ENCODE measurements at places on chromosomes 13 and 19.

DNA sequence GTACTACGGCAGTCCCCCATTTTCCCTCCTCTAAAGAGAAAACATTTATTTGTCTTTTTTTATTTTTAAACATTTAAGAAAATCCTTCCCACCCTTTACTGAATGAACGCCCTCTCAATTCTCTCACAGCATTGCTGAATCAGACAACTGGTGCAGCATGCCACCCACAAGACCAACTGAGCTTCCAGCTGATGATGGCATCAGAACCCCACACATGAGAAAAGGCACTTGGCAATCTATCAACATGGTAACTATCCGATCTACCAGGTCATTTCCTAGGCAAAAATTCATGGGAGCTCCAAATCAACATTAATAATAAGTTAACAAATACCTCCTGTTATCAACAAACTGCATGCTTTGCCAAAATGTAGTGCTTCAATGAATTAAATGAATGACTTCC is 43.1 kb downstream of the LHFPL6 start:
- DNase-seq = no peak

DNA sequence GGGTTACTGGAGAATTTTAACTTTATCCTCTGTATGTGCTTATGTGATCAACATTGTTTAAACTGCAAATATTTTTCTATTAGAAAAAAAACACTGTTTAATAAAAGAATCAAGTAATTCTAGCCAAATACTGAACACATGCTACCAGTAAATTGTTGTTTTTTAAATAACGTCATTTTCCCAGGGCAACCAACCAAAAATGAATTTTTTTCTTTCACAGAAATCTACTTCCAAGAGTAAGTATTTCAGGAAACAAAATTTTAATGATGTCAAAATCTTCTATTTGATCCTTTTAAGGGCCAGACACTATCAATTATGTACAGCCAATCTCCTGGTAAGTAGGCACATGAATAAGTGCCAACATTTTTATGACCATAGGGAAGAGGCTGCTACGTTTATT is 57.1 kb downstream of the TUBGCP3 start:
- DNase-seq = no peak

- peak; percentile 69 for DNase-seq
Measured at GRCh38 chr19:14048443-14049153, 13.3 kb downstream of the PALM3 start.

GRCh38 chr13:104057861-104058260 is 991.6 kb upstream of the SLC10A2 start:
- no peak for DNase-seq

DNA sequence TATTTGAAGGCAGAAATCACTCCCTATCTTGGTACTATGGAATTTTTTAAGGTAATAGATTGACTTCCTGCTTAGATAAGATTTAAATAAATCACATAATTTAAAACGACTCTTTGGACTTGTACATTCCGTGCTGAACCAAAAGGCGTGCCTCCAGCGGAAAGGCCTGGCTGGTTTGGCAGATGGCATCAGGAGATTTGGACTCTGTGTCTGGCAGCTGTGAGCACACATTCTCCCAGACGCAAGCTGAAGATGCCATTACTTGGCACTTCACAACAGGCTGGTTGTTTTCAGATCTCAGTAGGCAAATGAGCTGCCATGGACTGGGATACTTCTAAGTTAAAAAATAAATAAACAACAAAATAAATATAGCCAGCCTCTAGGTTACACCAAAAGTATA is 104.5 kb upstream of the SLC15A1 start:
- no peak for DNase-seq

GRCh38 chr19:49414256-49414655 is 9.0 kb downstream of the PTH2 start:
- no peak for DNase-seq

DNA sequence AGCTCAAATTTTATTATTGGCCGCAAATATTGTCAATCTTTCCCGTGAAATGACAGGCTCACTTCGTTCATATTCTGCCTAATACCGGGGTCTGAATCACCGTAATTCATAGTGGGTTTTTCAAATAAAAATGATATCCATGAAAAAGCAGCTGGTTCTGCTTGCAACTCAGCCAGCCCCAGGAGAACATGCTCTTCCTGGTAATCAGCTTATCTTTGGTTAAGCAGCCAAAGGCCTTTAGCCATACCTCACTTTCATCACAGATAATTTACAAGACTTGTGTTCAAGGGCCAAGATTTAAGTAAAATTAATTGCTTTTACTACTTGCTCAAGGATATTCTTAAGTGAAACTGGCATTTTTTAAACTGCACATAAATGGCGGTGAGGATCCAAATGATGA is 22.5 kb downstream of the RNASEH2B start:
- no peak for DNase-seq

DNA sequence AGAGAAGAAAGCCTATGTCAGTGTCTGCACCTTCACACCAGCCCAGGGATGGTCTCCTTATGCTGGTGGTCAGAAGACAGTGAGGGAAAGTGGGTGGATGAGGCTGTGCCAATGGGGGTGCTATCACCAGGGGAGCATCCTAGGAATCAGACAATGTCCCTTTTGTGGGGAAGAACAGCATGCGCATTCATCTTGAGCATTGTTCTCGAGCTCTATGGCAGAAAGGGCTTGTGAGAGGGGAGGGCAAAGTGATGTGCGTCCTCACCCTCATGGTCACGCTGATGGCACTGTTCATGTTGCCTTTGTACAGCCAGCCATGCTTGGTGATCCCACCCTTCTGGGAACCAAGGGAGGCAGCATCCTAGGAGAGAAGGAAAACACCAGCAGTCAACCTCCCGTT is 56.1 kb downstream of the DOCK9 start:
- no peak for DNase-seq

- DNase-seq = no peak
Measured at GRCh38 chr19:12801466-12802266, at the start of the genes PRDX2 and THSD8. Gene PRDX2, minus strand, starts transcription at chr19:12801800. Its CDS starts 539 bp downstream, at chr19:12801261. Gene THSD8, plus strand, starts transcription at chr19:12802069. Its CDS starts 3 bp downstream, at chr19:12802072.

DNA sequence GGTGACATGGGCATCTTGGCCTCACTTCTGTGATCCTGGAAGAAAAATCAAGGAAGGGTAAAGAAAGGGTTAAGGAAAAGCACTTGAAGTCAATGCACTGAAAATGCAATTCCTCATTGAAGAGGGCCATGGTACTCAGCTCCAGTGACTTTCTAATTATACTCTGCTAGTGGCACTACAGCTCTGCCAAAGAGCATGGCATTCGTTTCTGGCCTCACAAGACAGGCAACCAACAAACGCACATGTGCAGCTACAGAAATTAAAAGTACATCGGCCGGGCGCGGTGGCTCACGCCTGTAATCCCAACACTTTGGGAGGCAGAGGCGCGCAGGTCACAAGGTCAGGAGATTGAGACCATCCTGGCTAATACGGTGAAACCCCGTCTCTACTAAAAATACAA is 21.8 kb downstream of the SACS start:
- DNase-seq = no peak

GRCh38 chr13:43880926-43881325 is 1.2 kb downstream of the LACC1 start:
- DNase-seq = no peak

DNA sequence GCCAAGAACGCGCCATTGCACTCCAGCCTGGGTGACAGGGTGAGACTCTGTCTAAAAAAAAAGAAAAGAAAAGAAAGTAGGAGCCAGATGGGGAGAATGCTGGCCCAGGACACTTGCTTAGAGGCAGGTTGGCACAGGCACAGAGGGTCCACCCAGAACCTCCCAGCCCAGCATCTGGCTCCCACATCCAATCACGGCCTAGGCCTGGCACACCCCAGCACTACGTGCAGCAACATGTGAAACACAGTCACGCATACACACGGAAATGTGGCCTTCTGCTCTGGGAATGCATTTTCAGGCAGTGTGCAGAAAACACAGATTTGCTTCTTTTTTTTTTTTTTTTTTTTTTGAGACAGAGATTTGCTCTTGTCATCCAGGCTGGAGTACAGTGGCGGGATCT is 20.9 kb upstream of the FOSB start:
- no peak for DNase-seq

GRCh38 chr13:98509271-98510155 is 67.4 kb downstream of the STK24 start:
- DNase-seq = no peak

DNA sequence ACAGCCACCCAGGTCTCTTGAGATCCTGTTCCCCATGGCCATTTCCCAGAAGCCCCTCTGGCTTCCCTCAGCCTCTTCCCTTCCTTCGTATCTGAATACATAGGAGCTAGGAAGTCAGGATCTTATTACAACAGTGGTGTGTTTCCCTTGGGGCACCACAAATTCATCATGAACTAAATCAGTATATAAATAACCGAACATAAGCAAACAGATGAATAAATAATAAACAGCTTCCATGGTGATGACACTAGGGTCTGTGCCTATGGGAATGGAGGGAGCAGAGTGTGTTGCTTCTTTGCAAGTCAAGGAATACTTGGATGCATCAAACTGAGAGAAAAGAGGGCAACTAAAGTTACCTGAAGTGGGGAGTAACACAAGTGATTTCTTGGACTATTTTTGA is 527.6 kb downstream of the LMO7 start:
- DNase-seq = no peak

DNA sequence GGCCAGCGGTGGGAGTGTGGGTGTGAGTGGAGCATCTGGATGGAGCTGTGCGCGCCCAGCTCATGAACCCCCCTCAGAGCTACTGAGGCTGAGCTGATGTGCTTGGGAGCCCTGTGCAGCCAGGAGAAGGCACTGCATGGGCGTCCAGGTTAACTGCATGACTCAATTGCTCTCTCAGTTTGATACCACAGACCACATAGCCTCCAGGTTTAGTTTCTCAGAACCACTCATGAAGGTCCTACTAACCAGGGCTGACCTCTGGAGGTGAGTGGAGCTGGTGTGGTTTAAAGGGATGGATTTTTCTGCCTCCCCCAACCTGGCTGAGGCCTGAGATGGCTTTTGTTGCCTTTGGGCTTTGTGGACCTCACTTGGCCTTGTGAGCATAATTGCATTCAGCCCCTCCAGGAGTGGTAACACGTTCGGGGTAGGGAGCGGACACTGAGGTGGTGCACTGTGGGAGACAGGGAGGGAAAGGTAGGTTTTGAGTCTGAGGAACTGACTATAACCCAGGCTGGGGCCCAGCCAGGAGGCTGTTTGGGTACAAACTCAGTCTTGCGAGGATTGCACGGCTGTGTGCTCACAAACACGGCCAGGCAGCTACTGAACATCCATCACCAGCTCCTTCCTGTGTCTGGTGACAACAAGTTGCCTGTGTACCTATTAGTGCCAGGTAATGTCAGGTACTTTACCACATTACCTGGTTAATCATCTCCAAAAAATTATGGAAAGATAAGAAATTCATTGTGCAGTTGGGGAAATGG is 97.5 kb downstream of the RGCC start:
- DNase-seq = no peak

- no peak for DNase-seq
Measured at GRCh38 chr13:33388286-33388998, 102.9 kb upstream of the STARD13 start.

DNA sequence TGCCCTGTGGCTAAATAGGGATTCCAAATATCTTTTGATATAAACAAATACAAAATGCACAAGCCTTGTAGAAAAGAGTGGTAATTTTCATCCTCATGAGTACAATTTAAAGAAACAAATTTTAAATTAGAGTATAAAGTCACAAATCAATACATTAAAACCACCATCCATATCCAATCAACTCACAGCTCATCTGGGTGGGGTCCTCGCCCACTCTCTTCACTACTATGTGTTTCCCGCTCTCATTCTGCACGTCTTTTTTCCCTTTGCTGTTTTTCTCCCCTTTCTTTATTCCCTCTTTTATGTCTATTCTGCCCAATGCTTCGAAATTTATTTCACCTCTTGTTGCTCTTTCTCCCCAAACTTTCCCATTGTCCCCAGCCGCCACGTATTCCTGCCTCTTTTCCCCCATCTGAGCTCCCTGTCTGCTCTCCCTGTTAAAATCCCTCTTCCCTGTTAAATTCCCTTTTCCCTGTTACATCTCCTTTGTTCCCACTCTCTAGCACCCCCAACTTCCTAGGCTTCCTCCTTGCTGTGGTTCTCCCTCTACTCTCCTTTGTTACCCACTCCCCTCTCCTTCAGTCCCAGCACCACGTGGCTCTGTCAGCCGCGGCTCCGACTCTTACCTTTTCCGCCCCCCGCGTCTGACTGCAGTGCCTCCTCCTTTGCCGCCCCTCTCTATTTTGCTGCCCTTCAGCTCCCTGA is 1.3 kb downstream of the ZNF616 start:
- DNase-seq = no peak

- no peak for DNase-seq
Measured at GRCh38 chr19:45764475-45764874, 4.6 kb downstream of the SIX5 start.

DNA sequence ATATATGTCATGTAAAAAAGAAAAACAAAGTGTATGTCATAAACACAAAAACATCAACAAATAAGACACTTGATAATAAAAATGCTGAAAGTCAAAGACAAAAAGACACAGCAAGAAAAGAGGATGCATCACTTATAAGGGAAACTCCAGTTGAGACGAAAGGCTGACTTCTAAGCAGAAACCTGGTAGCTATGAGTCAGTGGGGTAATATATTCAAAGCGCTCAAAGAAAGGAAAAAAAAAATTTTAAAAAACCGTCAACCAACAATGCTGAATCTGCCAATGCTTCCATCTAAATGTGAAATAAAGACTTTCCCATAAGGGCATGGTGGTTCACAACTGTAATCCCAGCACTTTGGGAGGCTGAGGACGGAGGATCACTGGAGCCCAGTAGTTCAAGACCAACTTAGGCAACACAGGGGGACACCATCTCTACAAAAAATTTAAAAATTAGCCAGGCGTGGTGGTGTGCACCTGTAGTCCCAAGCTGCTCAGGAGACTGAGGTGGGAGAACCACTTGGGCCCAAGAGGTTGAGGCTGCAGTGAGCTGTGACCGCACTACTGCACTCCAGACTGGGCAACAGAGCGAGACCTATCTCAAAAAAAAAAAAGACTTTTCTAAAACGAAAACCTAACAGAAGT is 24.0 kb downstream of the USP12 start:
- no peak for DNase-seq

DNA sequence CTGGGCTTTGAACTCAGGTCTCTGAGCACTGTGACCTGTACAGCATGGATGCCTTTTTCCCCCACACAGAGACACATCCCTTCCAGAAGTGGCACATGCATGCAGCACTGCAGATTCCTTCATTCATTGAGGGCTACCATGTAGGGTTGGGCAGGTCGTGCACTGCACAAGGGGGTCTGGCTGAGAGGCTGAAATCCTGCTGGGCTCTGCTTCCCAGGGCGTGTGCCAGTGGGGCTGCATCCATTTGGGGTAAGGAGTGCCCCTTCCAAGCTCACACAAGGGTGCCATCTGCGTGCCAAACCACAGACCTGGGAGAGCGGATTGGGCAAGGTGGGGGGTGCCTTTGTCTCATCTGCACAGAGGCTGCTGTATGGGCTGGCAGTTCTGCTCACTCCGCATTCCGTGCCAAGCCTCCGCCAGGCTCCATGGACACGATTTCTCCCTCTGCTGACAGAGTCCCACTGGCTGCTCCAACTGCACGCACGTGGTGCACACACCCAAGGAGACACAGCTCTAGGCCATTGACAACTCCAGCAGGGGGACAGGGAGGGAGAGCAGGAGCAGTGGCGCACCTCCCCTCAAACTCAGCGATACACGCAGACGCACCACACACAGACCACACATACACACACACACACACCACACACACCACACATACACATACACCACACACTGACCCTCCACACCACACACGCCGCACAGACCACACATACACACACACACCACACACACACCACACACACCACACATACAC is 4.5 kb upstream of the SHISA7 start:
- no peak for DNase-seq
